Stimulated activated CD8-positive, alpha-beta memory T cell treated with anti-CD3 and anti-CD28 coated beads, Interleukin-12 subunit alpha, Interleukin-12 subunit beta, amount 100 ng/mL, for 4 hours (primary cell): ENCODE measurements at places on chromosomes 12 and 14.

DNA sequence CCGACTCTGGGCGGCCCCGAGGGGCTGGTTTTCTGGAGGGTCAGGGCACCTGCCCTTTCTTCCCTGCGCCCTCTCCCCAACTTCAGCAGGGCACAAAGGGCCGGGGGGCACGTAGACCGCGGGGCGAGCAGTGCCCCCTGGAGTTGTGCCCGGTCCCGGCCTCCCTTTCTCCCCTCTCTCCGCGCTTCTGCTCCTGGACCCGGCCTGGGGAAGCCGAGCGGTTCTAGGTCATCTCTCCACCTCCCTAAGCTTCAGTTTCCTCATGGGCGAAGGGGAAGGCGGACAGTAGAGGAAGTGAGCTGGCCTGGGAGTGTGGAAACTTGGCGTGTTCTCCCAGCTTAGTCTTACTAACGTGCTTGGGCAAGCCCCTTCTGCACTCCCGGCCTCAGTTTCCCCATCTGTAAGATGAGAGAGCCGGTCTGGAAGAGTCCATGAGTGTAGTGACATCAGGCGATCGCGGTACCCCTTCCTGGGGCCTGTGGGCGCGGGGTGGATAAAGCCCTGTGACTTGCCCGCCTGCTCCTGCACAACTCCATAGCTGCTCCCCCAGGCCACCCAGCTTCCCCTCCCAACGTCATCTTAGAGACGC lies 158.6 kb upstream of the PARP11 start:
- DNase-seq, result no peak

DNA sequence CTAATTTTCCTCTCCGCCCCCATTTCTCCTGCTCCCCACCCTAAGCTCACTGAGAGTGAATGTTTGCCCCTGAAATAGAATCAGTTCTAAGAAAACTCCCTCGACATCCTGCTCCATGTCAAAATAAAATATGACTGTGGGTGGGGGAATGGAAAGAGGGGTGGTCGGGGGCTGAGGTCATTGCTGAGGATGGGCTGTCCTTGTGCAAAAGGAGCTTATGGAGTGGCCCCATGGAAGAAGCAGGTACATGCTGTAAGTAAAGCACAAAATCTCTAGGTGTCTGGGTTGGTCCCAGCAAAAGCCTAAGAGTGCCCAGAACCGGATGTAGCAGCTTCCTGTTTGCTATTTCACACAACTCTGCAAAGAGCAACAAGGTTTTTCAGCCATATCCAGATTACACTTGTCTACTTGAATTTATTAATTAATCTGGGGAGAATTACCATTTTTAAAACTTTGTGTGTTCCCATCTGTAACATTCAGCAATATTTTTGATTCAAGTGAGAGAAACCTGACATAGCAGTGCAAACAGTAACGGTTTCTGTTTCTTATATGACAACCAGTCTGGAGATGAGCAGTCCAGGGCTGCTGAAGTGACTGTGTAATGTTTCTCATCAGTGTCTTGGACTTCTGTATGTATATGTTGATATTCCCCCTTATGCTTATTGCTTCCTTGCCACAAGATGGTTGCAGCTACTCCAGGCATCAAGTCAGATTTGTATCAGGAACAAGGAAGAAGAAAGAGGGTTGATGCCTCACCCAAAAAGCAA lies 40.4 kb upstream of the GZMB start:
- DNase-seq, result no peak

DNA sequence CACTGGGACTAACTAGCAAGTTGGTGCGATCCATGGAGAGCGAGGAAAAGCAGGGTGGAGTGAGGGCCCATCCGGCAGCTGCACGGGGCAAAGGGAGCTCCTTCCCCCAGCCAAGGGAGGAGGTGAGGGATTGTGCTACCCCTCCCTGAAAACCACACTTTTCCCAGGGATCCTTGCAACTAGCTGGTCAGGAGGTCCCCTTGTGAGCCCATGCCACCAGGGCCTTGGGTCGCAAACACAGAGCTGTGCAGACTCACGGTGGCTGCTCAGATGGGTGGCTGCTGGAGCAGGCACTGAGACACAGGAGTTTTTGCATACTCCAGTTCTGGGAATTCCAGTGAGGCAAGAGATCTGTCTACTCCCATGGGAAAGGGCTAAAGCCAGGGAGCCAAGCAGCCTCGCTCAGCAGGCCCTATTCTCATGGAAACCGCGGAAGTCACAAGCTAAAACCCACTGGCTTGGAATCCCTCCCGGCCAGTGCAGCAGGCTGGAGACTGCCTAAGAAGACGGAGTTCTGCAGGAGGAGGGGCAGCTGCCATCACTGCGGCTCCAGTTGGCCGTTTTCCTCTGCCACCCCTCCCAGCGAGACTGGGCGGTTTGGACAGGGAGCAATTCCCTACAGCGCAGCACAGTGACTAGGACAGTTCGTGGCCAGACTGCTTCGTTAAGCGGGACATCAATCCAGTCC lies 10.9 kb upstream of the ZNF705A start:
- no peak for DNase-seq

GRCh38 chr12:95653771-95654546 lies 102.7 kb upstream of the USP44 start:
- no peak for DNase-seq

DNA sequence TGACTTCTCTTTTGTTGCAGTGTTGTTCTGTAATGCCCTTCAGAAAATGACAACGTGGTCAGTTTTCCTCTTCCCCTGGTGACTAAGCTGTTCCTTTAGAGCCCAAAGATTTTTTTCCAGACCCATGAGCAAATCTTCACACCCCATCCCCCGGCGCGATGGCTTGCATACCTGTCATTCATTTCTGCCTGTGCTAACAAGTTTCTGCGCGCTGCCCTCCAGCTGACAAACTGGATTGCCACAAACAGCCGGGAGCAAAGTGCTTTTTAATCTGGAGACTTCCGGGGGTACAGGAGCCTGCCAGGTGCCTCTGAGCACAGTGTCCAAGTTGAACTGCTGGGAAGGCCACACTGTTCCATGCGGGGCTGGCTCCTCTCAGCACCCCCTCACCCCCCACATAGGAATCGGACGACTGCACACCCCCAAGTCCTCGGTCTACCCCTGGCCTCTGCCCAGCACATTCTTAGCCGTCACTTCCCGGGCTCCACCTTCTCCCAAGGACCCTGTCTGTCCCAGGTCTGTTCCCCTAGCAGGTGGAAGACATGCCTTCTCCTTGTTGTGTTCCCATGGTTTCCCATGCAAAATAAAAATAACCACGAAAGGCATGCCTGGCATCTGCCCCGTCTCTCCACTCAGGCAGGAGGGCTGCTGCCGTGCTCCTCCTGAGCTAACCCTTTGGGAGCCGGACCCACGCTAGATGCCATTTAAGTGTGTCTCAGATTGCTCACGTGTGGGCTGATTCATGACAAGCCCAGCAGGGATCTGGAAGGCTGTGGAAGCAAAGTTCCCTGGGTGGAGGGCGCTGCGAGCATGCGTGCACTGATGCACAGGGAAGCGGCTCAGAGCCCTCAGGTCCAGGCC lies 14.1 kb downstream of the RILPL1 start:
- DNase-seq, result no peak

DNA sequence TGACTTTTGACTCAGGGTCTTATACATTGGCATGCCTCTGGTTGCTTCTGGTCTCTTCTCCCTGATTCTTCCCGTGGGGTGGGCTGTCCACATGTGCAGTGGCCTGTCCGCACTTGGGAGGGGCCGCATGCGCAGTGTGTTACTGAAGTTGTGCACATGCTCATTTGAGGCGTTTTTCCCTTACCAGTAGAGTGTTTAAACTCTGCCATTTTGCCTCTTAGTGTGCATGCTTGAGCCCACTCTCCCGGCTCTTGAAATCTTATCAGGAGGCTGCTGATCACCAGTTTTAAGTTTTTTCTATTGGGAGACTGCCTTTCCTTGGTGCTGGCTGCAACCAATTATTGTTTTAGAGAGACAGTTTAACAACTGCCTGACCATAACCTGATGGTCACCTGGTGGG lies 32.1 kb upstream of the HECTD1 start:
- no peak for DNase-seq

DNA sequence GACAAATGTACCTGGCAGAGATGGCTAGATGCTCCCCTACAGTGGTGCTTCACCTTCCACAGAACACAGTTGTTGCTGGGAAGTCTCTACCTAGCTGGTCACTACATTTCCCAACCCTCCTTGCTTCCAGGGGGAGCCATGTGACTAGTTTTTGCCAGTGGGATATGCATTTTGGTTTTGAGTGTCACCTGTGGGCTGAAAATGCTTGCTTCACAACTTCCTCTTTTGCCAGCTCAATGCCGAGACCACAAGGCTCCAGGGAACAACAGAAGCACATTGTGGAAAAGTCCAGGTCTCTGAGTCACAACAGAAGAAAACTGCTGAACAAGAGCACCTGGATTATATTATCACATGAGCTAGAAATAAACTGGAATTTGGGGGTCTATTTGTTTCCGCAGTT lies 48.5 kb upstream of the ARHGAP5 start:
- no peak for DNase-seq

DNA sequence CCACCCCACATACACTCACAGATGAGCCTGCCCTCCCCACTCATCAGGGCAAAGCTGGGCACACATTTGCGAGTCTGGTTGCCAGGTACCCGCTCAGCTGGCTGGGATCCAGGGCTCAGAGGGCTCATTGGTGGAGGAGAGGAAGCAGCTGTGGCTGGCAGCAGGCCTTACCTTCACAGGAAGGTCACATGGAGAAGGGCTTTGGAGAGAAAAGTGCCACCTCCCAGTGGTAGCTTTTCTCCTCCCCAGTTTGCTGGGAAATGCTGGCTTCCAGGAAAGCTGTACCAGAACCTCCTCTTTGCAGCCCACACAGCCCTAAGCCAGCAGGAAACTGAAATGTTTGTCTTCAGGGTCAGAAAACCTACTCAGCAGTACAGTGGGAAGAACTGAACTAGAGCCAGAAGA lies 55.6 kb downstream of the LGMN start:
- DNase-seq, result no peak

GRCh38 chr12:80894179-80894578 lies 43.6 kb downstream of the LIN7A start:
- no peak for DNase-seq

- DNase-seq, result no peak
Measured at GRCh38 chr12:1234073-1234472, 243.1 kb downstream of the ERC1 start.

DNA sequence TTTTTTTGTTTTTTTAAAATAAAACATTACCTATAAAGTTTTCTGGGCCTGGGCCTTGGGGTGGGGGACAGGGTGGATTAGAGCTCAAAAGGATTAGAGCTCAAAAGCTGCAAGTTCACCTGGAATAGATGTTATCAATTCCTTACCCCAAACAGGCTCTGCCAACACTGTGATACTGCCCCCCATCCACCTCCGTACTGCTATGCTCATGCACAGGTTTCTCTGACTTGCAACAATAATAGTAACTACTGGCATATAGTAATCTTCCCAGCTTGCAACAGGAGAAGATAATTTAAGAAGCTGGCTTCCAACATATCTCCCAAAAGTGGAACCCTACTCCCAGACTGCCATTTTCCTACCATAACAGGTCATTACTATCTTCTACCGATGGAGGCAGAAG lies 51.3 kb upstream of the SLCO1C1 start:
- no peak for DNase-seq

DNA sequence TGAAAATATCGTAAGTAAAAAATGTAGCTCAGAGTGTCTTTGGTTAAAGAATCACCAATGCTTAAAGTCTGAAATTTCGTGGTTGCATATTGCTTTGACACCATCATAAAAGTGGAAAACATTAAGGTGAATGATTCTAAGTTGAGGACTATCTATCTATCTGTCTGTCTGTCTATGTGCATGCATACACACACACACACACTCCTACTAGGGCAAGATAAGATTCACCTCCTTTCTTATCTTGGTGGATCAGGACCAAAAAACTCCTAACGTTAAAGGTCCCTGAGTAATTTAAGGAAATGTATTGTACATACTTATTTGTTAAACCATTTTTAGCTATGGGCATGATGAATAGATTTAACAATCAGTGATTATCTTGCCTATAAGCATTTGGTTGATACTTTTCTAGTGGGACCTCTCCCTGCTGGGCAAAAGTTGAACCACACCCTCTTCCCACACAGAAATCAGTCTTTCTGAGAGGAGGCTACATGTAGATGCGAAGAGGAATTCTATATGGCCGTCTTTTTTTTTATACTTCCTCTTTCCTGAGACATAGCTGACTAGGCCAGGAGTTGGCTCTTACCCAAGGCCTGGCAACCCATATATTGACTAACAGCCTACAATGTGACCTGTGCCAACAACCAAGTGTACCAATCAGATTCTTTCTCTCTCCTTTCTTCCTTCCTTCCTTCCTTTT lies 19.3 kb upstream of the LLPH start:
- no peak for DNase-seq

- DNase-seq, result no peak
Measured at GRCh38 chr14:60931218-60931617, 49.7 kb downstream of the TRMT5 start.

GRCh38 chr12:57229046-57229633 lies 371 bp upstream of the SHMT2 start:
- no peak for DNase-seq

GRCh38 chr12:46402941-46403718 lies 30.6 kb upstream of the SLC38A2 start:
- DNase-seq, result no peak

GRCh38 chr12:47763481-47764346 lies 5.0 kb upstream of the RAPGEF3 start:
- no peak for DNase-seq

DNA sequence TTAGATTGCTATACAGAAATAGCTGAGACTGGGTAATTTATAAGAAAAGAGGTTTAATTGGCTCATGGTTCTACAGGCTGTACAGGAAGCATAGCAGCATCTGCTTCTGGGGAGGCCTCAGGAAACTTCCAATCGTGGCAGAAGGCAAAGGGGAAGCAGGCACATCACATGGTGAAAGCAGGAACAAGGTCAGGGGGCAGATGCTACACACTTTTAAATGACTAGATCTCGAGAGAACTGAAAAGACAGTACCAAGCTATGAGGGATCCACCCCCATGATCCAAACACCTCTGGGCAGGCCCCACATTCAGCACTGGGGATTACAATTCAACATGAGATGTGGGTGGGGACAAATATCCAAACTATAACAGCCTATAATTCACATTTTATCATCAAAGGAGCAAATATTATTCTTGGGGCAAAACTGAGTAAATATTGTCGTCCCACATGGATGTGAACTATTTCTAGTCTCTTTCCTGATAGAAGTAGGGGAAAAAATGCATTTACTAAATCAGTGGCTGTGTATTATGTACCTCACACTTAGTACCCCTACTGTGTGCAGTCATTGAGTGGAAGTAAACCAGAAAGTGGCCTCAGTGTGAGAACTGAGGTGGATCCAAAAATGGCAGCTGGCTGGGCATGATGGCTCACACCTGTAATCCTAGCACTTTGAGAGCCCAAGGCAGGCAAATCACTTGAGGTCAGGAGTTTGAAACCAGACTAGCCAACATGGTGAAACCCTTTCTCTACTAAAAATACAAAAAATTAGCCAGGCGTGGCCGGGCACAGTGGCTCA lies 25.4 kb upstream of the A2ML1 start:
- DNase-seq, result no peak

GRCh38 chr14:81751198-81751597 lies 217.5 kb upstream of the SEL1L start:
- no peak for DNase-seq

DNA sequence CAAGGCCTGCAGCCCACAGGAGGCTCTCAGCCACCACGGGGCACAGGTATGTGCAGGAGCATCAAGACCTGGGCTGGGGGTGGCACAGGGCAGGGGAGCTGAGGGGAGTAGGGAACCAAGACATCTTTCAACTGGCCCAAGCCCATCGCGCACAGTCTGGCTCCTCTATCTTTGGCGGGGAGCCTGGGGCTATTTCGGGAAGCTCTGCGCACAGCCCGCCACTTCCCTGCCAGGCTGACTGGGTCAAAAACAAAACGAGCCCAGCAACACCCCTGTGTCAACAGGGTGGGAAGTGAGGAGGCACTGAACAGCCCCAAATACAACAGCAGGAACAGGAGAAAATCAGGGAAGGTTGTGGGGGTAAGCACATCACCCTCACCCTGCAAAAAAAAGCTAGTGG lies 83.9 kb downstream of the ARL6IP4 start:
- DNase-seq, result no peak
